ENCODE measurements at places on chromosomes 11 and 22.

GRCh38 chr22:32232191-32232830, 22.8 kb downstream of the SLC5A4 start:
- no peak for DNase-seq

- no peak for DNase-seq
Observed at GRCh38 chr11:111627591-111627990, 25.3 kb downstream of the SIK2 start.

DNA sequence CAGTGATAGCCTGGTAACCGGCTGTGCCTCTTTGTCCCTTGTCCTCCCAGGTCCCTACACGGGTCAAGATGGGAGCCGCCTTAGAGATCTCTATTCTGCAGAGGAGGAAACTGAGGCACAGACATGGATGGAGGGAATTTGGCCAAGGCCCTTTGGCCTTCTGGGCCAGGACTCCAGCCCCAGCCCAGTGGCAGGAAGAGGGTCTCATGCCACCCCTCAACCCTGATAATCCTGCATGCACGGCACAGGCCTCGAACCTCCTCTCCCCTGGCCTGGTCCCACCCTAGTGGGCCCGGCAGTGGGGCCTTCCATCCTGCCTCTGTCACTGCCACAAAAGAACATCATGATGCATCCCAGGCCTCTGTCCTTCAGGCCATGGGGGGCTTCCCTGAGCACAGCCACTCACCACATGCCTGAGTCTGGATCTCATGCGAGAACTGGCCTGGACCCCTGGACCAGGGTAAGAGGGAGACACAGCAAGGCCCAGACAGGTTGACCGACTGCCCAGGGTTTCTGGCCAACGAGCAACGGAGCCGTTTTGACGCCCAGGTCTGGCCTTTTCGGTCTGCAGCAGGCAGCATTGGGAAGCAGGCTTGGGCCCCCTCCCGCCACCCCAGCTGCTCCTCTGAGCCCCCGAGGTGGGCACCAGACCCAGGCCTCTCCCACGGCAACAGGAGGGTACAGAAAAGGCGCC, 6.5 kb downstream of the LINC01488 start:
- no peak for DNase-seq

DNA sequence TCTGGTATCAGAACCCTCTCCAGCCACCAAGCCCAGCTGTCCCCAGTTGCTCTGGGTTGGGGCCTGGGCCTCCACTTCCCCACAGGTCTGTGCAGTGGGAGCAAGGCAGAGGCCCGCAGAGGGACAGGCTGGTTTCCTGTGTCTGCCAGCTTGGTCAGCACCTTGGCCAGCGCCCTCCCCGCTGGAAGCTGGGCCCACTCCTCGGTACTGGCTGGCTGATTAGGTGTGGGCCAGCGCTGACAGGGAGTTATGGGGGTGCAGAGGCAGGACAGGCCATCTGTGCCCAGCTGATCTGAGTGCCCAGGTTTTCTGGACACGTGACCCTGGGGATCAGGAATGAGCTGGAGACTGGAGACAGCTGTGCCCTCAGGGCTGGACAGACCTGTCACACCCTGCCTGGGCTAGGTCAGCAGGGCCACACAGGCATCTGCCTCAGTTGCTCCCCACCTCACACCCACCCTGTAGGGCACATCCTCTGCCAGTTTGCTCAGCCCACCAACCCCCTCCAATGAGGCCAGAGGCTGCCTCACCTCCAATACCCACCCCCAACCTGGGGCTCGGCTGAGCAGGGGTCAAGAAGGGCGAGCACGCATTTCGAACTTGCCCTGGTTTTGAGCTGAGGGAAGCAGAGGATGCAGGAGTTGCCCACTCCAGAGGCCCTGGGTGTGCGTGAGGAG, 175.3 kb downstream of the IGLL1 start:
- DNase-seq: peak; percentile 74

DNA sequence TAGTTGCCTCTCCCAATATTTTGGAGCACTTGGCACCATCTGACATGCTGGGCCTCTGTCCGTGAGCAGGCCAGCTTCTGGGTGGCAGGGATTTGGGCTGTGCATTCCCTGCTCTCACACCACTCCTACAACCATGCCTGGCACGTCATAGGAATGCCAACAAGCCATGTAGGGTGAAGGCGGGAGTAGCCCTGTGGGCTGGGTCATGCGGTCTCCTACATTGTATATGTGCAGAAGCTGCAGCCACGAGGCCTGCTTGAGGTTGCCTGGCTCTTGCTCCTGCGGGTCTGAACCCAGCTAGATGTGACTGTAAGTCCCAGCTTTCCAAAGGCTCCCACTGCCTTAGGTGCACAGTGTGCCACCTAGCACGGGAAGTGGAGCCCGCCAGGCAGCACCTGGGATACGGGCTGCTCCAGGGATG, 14.5 kb downstream of the MYEOV start:
- DNase-seq: peak; percentile 36

- DNase-seq: no peak
Observed at GRCh38 chr11:9609002-9609759, 35.7 kb downstream of the WEE1 start.

DNA sequence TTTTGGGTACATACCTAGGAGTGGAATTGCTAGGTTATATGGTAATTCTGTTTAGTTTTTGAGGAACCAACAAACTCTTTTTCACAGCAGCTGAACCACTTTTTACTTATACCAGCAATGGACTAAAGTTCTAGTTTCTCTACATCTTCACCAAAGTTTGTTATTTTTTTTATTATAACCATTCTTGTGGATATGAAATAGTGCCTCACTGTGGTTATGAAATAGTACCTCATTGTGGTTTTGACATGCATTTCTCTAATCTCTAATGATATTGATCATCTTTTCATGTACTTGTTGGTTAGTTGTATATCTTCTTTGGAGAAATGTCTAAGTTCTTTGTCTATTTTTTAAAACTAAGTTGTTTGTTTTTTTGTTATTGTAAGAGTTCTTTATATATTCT, 27.2 kb downstream of the STIM1 start:
- DNase-seq: no peak

DNA sequence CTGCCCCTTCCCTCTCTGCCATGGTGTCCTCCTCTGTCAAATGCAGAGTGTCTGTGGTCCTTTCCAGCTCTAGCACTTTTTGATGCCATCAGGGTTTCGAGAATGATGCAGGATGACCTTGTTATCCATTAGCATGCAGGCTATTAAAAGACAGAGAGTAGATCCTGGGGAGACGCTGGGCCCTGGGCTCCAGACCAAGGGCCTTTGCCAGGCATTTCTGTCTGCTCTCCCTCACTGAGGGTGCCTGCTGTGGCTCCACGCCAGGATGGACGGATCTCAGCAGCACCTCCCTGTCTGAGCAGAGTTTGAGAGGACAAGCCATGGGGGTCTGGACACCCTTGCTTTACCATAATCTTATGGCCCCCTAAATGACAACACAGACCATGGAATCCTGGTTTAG, 110.8 kb upstream of the CD82 start:
- DNase-seq: no peak

- DNase-seq: no peak
Observed at GRCh38 chr22:40056559-40056958, 61.8 kb downstream of the FAM83F start.

- DNase-seq: no peak
Observed at GRCh38 chr11:65132238-65132987, 1.9 kb downstream of the SYVN1 start.

DNA sequence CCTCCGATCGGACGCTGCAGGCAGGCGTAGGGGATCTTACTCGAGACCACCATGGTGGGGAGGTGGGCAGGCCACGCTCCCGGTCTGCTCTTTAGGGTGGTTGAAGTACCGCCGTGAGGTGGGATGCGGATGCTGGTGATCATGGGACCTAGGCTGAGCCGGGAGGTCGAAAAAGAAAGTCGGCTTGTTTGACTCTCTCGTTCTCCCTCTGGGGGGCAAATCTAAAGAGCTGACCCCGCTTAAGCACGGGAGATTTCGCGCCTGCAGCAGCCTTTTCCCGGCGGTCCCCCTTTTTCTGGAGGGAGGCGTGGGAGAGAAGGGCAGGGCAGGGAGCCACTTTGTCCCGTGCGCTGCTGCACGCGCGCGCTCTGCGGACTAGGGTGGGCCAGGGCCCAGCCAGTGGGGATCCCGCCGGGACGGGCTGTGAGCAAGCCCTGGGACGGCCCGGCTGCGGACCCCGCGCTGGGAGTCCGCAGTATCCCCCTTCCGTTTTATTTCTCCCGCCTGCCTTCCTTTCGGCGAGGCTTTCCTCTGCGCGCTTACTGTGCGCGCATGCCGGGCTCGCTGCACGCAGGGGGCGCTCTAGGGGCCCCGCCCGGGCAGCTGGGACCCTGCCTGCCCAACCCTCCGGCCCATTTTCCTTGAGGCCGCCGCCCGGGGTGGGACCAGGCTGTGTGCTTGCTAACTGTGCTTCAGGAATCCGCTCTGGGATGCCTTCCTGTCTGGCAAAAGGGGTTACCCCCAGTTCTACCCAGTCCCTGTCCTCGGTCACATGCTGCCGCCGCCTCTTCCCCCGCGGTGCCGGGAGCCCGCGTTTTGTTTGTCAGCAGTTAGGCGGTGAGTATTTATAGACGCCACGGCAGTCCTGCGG, 81.0 kb downstream of the PRR5L start:
- DNase-seq: no peak

Measured in trophoblast cell (in vitro differentiated cells and primary cell).